HFFc6 (cell line): ENCODE measurements at places on chromosomes 3 and 15. TPM values are rescaled to one million over a fixed set of nuclear protein-coding genes. Genes with fewer than 3 reads are reported as not detected.

GRCh38 chr3:55486101-55486856 lies 827 bp downstream of the WNT5A start:
- DNase-seq = peak; percentile 58

GRCh38 chr3:126508564-126508964 lies 9.0 kb downstream of the UROC1 start:
- DNase-seq = no peak

GRCh38 chr15:63997715-63998442 lies 48.4 kb downstream of the DAPK2 start:
- no peak for DNase-seq

DNA sequence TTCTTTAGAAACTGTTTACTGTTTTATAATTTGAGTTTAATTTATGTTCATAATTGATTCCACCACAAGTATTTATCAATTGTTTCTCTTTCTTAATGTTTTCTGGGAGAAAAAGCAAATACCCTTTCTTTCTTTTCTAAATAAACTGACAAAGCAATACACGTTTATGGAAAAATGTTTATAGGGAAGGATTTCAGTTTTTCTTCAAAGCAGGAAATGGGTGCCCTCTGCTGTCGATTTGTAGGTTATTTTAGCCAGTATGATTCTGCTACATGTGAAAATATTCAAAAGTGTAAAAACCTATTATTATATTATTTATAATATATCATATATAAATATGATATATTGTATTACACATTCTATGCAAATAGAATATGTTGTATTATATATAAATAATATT lies 921.0 kb upstream of the ROBO1 start:
- DNase-seq = no peak

DNA sequence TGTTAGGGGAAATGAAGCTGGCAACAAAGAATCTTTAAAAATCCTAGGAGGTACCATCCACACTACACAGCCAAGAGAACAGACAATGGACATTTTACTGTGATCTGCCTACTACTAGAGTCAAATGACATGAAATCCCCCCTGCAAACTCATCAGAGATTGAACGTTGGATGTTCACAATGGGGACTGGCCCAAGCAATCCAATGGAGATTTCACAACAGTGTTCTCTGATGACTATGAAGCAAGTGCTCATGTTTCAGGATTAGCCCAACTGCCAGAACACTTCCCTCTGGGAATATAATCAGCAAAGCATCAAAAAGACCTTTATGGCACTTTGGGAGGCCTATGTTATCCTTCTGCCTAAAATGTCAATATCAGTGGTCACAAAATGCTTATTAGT lies 97.8 kb downstream of the IGSF11 start:
- no peak for DNase-seq

GRCh38 chr3:134038071-134038491 lies 8.4 kb upstream of the SLCO2A1 start:
- DNase-seq = no peak

DNA sequence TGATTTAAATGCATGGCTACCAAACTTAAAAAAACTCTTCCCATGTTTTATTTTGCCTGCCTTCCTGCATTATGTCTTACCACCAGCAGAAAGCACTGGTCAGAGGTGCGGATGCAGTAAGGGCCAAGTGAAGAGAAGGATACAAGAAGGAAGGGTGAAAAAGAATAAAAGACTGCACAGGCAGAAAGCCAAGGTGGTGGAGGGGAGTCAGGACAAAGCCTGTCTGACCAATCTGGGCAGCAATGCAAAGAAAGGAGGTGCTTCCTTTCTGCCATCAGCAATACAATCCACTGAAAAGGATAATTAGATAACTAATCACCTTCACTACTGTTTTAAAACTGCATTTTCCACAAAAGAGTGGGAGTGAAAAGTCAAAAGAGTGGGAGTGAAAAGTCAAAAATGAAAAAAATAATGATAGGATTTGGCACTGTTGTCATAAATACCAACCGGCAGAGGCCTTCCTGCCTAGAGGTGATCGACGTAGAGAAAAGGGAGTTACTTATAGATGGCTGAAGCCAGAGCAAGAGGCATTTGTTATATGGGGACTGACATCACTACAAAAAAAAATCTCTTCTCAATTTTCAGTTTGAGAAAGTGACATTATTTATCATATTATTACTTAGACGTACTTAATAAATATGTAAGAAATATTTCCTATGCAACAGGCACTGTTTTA lies 385.3 kb downstream of the TBC1D5 start:
- no peak for DNase-seq

GRCh38 chr15:49215768-49216739 lies 46.0 kb downstream of the GALK2 start:
- DNase-seq = peak; percentile 23

DNA sequence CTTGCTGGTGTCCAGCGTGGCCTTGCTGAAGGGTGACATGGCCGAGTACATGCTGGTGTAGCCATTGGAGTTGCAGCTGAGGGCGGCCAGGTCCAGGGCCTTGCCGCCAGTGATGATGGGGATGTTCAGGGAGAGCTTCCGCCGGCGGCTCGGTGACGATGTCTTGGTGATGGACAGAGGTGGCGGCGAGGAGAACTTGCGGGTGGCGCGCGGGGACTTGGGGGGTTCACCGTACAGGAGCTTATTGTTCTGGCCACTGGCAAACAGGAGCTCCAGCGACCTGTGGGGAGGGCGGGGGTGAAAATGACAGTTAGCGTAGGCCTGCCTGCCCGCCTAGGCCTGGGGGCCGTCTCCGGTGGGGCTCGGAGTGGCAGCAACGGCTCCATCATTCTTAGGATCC lies 59.0 kb upstream of the CTSH start:
- DNase-seq = no peak

DNA sequence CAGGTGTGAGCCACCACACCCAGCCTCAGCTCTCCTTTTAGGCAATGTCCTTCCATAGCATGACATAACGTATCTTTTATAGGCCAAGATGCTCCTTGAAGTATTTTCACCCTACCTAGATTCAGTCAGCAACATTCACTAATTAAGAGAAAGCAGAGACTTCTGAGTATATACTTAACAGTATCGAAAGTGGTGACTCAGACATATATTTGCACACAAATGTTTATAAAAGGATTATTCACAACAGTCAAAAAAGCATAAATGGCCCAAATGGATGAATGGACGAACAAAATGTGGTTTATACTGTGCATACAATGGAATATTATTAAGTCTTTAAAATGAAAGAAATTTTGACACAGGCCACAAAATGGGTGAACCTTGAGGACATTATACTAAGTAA lies 108.6 kb downstream of the ZNF385D start:
- DNase-seq = no peak

GRCh38 chr15:51227940-51228732 lies 110.3 kb downstream of the CYP19A1 start:
- DNase-seq = peak; percentile 92

DNA sequence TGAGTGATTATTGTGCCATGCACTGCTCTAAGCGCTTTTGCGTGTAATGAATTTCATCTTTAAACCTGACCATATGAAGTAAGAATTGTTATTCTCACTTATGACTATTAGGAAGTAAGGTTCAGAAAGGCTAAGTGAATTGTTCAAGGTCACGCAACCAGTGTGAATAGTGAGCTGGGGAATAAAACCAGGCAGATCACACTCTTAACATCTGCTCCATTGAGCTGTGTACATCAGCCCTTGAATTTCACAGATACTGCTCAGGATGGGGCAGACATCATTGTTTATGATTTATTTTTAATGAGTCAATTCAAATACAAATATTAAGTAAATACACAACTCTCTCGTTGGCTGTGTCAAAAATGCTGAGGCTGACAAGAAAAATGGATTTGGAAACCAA lies 184.5 kb downstream of the FNDC3B start:
- no peak for DNase-seq

DNA sequence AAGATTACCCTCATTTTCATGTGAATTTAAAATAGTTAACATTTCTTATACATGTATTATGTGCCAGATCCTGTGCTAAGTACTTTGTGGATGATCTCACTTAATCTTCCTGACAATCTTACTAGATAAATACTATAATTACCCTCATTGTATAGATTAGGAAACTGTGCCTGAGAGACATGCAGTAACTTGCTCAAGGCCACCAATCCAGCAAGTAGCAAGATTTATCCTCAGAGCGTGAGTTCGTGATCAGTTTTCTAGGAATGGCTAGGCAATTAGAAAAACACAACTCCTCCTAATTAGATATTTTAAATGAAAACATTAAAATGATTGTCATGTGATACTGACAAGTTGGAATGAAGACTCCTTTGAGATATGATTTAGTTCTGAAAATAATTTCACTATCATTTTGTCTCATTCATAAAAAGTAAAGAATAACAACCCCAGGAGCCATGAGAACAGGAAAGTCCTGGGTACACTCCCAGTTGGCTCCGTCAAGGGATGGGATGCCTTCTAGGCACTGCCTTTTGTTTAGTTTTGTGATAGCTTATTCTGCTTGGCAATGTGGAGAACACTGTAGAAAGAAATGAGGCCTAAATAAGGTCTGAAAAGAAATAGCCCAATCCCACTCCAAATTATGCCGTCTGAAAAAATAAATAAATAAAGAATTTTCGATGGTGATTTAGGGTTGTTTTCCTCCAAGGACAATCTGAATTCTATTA lies 61.3 kb downstream of the FBN1 start:
- no peak for DNase-seq

GRCh38 chr3:182837855-182838454 lies 44.7 kb downstream of the ATP11B start:
- peak; percentile 24 for DNase-seq

DNA sequence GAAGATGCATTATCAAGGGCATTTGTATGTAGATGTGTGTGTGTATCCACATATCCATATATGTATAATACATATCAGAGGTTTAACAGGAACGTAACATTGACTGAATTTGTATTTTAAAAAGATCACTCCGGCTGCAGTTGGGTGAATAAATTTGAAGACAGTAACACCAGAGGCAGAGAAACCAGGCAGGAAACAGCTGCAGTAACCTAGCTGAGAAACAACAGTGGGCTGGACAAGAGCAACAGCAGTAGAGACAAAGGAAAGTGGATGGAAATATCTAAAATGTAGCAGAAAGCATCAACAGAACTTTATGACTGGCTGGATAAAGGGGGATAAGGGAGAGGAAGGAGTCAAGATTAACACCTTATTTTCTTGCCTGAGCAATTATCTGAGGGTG lies 68.3 kb upstream of the SETMAR start:
- no peak for DNase-seq

GRCh38 chr3:18951333-18951732 lies 197.0 kb upstream of the KCNH8 start:
- no peak for DNase-seq

GRCh38 chr15:34079904-34080303 lies 21.8 kb downstream of the EMC7 start:
- no peak for DNase-seq

DNA sequence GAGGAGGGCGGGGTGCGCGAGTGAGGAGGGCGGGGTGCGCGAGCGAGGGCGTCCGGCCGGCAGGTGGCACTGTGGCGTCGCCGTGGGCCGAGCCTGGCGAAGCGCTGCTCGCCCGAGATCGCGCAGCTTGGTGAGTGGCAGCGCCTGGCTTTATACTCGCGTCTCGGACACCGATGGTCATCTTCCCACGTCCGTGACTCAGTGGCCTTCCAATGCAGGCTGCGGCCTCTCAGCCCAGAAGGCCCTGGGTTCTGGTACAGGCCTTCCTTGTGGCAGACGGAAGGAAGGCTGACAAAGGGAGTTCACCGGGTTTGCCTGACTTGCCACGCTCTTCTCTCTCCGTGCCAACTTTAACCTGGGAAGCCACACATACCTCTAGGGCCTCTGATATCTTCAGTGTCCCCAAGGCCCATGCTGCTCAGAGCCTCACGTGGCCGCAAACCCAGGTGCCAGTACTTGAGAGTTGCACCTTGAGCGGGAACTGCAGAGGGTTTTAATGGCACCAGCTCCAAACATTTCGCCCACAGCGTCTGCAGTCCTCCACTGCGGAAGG lies 195.3 kb upstream of the LYSMD4 start:
- peak; percentile 63 for DNase-seq

- no peak for DNase-seq
These were observed 46.2 kb upstream of the PPP4R2 start for GRCh38 chr3:72950372-72950771.

- no peak for DNase-seq
These were observed 29.3 kb upstream of the SLCO3A1 start for GRCh38 chr15:91824256-91824655.

- no peak for DNase-seq
These were observed 97.1 kb downstream of the ERC2 start for GRCh38 chr3:56370991-56371775.

DNA sequence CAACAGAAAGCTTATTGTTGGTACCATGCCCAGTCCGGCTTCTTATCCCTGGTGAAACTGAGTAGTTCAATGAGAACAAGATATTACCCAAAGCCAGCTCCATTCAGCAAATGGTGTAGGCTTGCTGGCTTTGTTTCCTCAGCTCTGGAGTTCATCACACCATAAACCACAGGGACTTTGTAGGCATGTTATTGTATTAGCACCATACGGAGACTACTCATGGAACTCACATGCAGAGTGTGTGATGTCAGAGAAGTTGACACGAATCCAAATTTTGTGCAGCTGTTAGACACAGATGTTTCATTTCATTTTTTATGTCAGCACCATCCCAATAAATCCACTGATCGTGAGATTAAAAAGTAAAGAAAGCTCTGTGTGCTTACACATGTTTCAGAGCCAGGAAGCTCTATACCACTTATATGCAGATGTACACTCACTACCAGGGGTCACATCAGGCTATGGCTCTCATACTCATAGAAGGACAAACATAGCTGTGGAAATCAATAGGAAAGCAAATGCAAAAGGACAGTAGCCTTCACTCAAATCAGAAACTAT lies 63.4 kb upstream of the LEKR1 start:
- peak; percentile 22 for DNase-seq

DNA sequence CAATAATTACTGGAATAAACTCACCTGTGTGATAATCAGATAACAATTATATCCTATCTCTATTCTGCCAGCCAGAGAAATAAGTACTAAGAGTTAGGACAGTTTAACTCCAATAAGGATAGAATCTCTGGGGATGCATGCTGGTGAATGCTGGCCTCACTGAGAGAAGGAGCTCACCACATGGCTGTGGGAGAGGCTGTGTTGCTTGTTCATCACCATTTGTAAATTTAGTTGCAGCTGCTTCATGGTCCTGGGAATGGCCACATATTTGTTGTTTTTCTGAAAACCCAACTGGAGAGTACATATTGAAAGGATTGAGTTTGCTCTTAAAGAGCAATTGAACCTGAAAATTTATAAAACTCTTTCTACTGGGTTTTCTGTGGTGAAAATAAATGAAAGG lies 207.3 kb downstream of the NECTIN3 start:
- no peak for DNase-seq

DNA sequence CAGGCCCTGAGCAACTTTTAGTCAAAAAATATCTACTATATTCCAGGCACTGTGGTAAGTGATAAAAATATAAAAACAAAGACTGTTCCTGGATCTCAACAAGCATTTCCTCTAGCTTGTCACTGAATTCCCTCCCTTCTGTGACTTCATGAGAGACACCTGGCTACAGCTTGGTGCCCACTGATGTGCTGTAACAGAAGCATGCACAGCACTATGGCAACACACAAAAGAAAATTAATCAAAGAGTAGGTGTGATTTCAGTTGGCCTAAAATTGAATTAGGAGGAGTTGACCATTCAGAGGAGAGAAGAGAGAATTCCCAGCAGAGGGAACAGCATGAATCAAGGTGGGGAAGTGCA lies 158.9 kb upstream of the LPP start:
- DNase-seq = no peak

TRAT1 gene
- not detected in 3 replicates for total RNA-seq

DNAH12 gene
- total RNA-seq = 0.08 to 0.09 TPM in 2 of 3 replicates, not detected in the other

LIPC gene
- total RNA-seq = not detected in 3 replicates

RAB7A gene
- 226 to 311 TPM (median 309 TPM) in 3 replicates for total RNA-seq

EPHA3 gene
- total RNA-seq = 0.07 TPM in 1 of 3 replicates, not detected in the others

GUCA1C gene
- total RNA-seq = not detected in 3 replicates

CCNL1 gene
- total RNA-seq = 47.4 to 62.6 TPM (median 58.3 TPM) in 3 replicates

CLRN1 gene
- total RNA-seq = not detected in 3 replicates

ITIH1 gene
- total RNA-seq = not detected in 3 replicates

GOLGA8B gene
- total RNA-seq = 23.3 and 28.3 TPM in 2 replicates
